Dermis blood vessel endothelial cell (primary cell): ENCODE measurements at places on chromosomes 1 and 21. TPM values are rescaled to one million over a fixed set of nuclear protein-coding genes. Genes with fewer than 3 reads are reported as not detected.

CACNA1E gene
- total RNA-seq, result not detected in 2 replicates

FMOD gene
- 11.4 and 21.2 TPM in 2 replicates for total RNA-seq

- no peak for DNase-seq
Measured at GRCh38 chr21:42790520-42791065, 88.7 kb downstream of the WDR4 start.

DNA sequence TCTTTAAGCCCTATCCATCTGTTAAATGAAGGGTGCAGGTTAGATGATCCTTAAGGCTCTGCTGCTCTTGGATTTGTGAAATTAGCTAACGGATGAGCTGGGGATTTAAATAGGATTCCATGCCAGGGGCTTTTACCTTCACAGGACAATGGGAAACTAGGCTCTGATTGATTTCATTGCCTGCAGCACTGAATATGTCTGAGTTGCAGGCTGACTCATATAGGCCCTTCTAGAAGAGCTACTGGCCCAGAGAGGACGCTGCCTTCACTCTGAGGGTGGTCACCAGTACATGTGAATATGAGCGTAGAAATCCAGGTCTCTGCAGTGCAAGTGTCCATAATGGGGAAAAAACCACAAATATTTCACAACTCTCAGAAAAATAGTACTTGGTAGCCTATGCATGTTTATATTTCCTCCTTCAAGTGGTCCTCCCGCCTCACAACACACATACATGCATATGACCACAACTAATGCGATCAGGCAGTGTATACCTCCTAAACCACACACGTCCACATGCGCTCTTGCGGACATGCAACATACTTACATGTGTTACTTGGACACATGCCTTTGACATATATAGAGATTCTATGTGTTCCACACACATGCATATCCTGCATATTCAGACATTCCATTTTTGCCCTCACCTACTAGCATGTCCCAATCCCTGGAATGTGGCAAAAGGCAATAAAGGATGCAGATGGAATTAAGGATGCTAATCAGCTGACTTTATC lies 233.8 kb upstream of the JUN start:
- DNase-seq, result no peak
